ENCODE measurements at places on chromosomes 1 and 21.

- DNase-seq, result no peak
Observed at GRCh38 chr1:82819234-82819633, 1018.5 kb downstream of the ADGRL2 start.

DNA sequence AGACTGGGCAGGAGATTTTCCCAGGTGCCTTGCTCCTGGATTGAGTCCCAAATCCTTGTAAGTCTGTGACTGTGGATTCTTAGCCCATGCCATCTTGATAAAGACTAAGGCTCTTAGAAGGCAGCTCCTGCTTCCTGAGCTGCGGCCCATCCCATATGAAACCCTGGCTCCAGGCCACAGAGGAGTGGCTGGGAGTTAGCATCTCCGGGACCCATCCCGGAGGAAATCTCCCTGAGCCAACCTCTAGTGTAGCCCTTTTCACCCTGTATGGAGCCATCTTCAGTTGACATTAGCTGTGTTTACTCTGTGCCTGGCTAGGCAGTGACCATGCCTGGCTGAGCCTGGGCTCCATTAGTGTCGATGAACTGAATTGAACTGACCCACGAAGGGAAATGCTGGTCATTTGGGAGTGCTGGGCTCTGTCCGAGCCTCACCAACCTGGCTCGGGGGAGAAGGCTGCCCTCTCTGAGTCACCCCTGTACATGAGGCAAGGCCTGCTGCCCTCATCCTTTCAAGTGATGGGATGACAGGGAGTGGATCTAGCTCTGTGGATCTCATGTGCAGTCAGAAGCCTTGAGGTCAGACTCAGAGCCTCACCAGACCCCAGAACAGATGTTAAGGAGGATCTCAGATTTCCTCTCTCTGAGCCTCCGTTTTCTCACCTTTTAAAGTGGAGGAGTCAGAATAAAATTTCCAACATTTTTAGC is 37.5 kb downstream of the LGR6 start:
- no peak for DNase-seq

- DNase-seq, result no peak
Observed at GRCh38 chr1:38846210-38846609, 13.4 kb downstream of the RRAGC start.

DNA sequence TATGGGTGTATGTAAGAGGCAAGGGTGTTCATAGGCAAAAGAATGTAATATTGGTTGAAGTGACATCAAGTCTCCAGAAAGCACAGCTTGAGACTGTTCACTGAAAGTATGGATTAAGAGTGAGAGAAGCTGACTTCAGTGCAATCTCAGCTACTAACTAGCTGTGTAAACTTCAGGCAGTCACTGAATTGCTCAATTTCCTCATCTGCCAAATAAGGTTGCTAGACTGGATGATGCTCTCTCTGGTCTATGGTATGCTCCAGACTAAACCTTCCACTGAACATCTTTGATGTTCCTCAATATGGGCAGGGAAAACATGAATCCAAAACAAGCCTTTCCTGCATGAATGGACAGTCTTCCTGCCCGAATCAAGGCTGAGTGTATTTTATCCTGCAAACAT is 111.8 kb upstream of the USH2A start:
- no peak for DNase-seq

GRCh38 chr1:33042831-33043230 is 6.1 kb upstream of the AK2 start:
- DNase-seq, result no peak

DNA sequence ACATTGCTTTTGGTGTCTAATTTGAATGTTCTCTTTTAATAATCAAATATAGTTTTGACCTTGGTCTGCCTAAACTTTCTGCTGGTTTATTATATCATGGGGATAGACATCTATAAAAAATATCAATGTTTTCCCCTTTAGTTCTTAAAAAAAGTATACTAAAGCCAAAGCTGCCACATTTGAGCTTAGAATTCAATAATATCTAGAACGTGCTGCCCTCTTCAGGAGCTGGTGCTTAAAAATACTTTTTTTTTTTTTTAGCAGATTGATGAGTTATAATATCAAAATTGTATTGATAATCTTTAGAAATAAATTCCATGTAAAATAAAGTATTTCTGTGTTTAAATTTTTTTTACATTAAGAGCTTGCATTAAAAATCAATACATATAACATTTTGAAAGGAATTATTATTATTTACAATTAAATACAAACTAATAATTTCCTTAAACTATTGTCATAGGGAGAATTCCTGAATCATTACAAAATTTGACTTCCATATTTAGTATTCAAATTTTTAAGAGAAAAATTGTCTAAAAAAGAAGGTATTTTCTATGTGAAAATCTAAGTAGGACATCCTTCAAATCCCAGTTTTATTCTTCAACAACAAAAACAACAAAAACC is 40.1 kb upstream of the ADGRL2 start:
- DNase-seq, result no peak

DNA sequence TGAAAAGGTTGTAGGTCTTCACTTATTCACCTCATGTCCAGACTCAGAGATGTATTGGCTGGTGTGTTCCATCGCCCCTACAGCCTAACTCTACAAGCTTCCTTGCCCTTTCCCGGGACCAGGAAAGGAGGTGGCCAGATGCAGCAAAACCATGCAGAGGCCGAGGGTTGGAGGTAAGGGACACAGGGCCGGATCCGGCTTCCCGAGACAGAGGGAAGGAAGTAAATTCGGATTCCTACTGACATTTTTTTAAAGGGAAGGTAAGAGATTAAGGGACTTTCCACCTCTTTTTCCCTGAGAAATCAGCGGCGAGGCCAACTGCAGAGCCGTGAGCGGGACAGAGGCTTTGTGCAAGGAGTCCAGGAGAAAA is 12.7 kb downstream of the EPHA10 start:
- DNase-seq, result no peak

Data from stimulated activated naive CD4-positive, alpha-beta T cell treated with Interleukin-2 at 50 U/mL for 16 hours (primary cell).